HepG2 (cell line): ENCODE measurements at places on chromosomes 11 and 22. TPM values are rescaled to one million over a fixed set of nuclear protein-coding genes. Genes with fewer than 3 reads are reported as not detected.
A peak's percentile ranks its signal among the peaks of the same experiment; 100 is the strongest.

The TSGA10IP gene
- total RNA-seq, result not detected in 2 replicates

The C11orf87 gene
- total RNA-seq, result not detected in 2 replicates

The IL17REL gene
- not detected in 2 replicates for total RNA-seq

GRCh38 chr22:34017205-34017604 is 96.9 kb upstream of the LARGE1 start:
- H3K36me3 ChIP-seq, result no peaks in the 10 kb centered on the region
- no peak for DNase-seq

- DNase-seq, result no peak
- H3K27ac ChIP-seq, result no peak overlapping the region
- peaks cover 5% of the 10 kb centered on the region; the same call in 2 of the 3 replicates for H3K27me3 ChIP-seq
- H3K4me3 ChIP-seq, result no peak overlapping the region
Measured at GRCh38 chr22:29870574-29870973, 12.4 kb upstream of the MTMR3 start.

GRCh38 chr11:94504689-94505293 is 7.5 kb upstream of the C11orf97 start:
- peak; percentile 43 for DNase-seq
- peaks cover 12% of the 10 kb centered on the region for H3K4me1 ChIP-seq
- H3K27me3 ChIP-seq, result no peaks in the 10 kb centered on the region

DNA sequence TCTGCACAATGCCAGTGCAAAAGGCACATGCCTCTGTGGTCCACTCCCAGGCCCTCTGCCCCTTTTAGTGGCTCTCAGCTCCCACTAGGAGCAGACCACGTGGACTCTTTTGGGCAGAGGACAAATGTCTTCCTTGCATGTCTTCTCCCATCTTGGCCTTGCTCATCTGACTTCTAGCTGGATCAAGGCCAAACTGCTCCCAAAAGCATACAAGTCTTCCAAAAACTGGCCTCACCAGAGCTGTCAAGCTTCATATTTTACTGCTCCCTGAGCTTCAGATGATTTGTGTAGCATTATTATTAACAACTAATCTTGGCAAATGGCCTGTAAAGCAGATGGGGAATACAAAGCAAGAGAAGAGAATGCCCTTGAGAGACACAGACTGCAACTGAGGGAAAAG is 6.9 kb downstream of the SMPD1 start:
- no peak overlapping the region for H3K4me3 ChIP-seq
- no peak overlapping the region for H3K27ac ChIP-seq
- H3K4me1 ChIP-seq, result peaks cover 14% of the 10 kb centered on the region
- 0 out of 3 replicates have a peak, but pooled peaks cover 3% of the 10 kb centered on the region for H3K27me3 ChIP-seq
- no peaks in the 10 kb centered on the region for H3K36me3 ChIP-seq
